NK-92 treated with Interleukin-12 subunit alpha and Interleukin-12 subunit beta, amount 100 ng/mL, for 24 hours (cell line): ENCODE measurements at places on chromosomes 6 and 20.

DNA sequence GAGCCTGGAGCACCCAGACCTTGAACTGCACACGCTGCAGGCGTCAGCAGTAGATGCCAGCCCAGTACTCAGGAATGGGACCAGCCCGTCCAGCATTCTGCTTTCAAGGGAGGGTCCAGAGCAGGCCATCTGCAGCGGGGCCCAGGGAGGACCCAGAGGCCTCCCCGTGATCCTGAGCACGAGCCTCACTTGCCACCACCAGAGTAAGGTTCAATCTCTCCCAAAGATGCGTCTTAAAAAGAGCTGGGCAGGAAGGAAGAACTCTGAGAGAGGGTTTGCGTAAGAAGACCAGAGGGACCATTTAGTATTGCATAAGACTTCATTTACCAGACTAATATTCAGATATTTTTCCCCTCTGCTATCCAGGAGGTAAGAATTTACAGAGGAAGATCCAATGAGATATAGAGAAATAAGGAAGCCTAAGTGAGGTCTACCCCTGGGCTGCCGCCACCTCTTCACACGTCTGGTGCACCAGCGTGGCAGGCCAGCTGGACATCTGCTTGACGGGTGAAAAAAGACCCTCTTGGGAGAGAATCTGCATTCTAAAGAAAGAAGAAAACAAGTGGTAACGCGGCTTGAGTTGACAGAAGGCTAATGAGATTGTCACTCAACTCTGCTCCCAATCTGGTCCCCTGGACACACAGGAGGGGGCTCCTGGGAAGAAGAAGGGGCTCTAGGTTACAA is 107.3 kb downstream of the PRND start:
- DNase-seq = no peak

- no peak for DNase-seq
Measured at GRCh38 chr6:93675856-93676417, 256.6 kb upstream of the EPHA7 start.

GRCh38 chr6:44333273-44333919 is 9.1 kb upstream of the SPATS1 start:
- no peak for DNase-seq

GRCh38 chr6:130872250-130873095 is 45.3 kb downstream of the SMLR1 start:
- peak; percentile 23 for DNase-seq
